ENCODE measurements at places on chromosomes 3 and 15.

- peak; percentile 73 for DNase-seq
These were observed 437 bp downstream of the KLF13 start for GRCh38 chr15:31326875-31327668.

DNA sequence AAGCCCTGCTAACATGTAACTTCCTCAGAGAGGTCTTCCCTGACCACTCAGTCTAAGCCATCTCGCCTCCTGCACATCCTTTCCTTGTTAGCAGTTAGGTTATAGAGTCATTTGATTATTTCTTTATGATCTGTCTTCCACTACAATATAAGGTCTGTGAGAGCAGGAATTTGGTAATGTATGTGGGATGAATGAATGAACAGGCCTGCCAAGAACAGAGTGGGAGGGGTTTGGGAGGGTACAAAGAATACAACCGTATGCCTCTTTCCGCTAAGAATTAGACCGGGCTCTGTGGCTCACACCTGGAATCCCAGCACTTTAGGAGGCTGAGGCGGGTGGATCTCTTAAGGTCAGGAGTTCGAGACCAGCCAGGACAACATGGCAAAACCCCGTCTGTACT, 32.4 kb upstream of the MYO1E start:
- DNase-seq, result no peak

GRCh38 chr3:7667774-7668173, 806.9 kb downstream of the GRM7 start:
- DNase-seq, result peak; percentile 58

DNA sequence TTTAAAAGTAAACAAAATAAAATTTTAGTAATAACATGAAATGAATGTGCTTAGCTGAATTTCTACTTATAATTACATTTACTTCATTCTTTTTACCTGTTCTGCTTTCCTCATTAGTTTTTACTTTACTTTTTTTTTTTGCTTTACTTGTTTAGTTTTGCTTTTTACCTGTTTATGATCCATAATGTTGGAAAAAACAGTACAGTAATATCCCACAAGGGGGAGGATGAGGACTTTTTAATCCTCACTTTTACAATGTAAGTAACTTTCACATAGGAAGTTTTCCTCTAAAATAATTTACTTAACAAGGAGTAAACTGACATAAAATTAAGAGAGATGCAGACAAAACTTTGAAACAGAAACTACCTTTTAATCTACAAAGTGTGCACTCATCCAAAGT, 268.7 kb downstream of the TBC1D5 start:
- DNase-seq, result no peak

- DNase-seq, result no peak
These were observed 35.8 kb downstream of the ABHD5 start for GRCh38 chr3:43726521-43726920.

DNA sequence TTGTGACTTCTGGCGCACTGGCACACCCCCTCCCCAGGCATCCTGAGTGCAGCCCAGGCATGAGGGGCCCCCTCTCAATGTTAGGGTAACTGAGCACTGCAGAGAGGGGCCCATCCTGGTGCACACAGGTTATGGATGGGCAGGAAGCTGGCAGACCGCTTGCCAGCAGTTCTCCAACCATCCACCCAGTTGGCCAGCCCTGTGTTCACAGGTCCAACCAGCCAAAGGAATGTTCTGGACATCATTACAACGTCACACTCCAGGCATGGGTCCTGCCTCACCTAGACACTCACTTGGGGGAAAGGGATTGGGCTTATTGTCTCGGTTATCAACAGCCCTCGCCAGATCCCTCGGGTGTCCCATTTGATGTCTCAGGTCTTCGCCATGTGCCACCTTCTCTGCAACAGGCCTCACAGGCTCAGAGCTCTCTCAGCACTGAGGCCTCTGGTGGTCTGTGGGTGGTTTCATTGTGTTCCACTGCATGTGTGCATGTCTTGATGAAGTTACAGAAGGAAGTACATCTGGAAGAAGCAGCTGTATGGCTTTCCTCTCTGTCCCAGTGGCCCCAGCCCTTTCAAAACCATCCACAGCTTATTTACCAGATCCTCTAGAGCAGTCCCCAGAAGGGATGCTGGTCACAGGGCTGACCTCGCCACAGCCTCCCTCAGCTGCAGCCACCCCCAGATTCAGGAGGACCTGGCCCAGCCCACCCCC, 23.7 kb downstream of the ADCY5 start:
- no peak for DNase-seq

GRCh38 chr3:23162934-23163333, 40.2 kb upstream of the UBE2E2 start:
- no peak for DNase-seq

Data from COR-L47 (cell line).